Sigmoid colon (tissue), 7 donors: ENCODE measurements at places on chromosomes 6 and 20. TPM values are rescaled to one million over a fixed set of nuclear protein-coding genes. Genes with fewer than 3 reads are reported as not detected.
A peak's percentile ranks its signal among the peaks of the same experiment; 100 is the strongest.

GRCh38 chr6:141158740-141159139 is 974.0 kb upstream of the GJE1 start:
- DNase-seq: no peak

GRCh38 chr6:163318071-163318786 is 96.3 kb upstream of the QKI start:
- DNase-seq: no peak

- peak; percentile 63 for DNase-seq
Observed at GRCh38 chr20:17226410-17227218, at the start of gene PCSK2. Gene PCSK2 (plus strand): TSS chr20:17227040. CDS start chr20:17227306, 266 bp downstream.

GRCh38 chr20:62804627-62805154 is at the start of gene OGFR:
Gene OGFR (plus strand): TSS chr20:62804835. CDS start chr20:62804860, 25 bp downstream.
- peak; percentile 87 for DNase-seq

The DYNLT2 gene
- total RNA-seq: 2.2 TPM

DNA sequence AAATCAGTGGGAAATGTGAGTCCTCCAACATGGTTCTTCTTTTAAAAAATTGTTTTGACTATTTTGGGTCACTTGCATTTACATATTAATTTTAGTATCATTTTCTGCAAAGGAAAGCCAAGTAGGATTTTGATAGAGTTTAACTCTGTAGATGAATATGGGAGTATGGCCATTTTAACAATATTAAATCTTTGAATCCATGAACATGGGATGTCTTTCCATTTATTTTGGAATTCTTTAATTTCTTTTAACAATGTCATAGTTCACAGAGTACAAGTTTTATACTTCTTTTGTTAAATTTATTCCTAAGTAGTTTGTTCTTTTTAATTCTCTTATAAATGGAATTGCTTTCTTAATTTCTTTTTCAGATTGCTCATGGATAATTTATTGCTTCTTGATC is 56.5 kb upstream of the ARMC2 start:
- DNase-seq: no peak

- DNase-seq: no peak
Observed at GRCh38 chr6:128403618-128404444, 116.6 kb downstream of the PTPRK start.

The GABBR1 gene
- 58.4 TPM for total RNA-seq

DNA sequence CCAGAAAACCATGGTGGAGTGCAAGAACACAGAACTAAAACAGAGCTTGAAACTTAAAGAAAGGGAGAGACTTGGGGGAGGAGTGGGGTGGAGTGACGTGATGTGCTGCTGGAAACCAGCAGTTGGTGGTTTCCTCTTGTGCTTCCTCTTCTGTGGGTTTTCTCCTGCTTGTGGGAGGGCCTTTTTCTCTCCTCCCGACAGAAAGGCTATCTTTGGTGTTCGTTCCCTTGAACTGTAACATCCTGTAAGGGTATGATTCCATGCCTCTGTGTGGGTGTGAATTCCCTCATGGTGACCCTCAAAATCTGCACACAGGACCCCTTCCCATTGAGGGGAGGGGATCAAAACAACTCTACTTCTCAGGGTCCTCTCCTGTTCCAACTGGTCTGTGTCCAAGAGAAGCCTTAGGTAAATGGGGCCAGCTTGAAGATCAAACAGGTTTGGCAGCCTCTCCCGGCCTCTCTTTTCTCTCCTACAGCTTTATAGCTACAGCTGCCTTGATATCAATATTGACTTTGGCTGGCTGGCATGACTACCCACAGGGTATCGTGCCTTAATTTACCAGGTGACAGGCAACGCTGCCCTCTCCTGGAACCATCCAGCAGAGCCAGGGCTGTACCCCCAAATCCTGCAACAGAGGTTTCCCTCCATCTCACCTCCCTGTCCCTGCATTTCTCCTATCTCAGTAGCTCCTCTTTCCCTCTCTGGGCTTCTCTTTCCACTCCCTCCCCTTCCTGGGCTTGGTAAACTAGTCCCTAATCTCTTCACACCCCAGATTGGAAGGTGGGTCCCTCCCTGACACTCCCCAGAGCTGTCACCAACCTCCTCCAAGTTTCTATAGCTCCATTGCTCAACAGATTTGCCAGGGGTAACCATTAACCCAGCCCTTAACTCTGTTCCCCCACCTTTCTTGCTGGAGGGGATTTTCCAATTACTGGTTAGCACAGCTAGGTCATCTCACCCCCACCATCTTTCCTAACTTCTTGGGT is 1.5 kb upstream of the MSH5 start:
- no peak for DNase-seq

DNA sequence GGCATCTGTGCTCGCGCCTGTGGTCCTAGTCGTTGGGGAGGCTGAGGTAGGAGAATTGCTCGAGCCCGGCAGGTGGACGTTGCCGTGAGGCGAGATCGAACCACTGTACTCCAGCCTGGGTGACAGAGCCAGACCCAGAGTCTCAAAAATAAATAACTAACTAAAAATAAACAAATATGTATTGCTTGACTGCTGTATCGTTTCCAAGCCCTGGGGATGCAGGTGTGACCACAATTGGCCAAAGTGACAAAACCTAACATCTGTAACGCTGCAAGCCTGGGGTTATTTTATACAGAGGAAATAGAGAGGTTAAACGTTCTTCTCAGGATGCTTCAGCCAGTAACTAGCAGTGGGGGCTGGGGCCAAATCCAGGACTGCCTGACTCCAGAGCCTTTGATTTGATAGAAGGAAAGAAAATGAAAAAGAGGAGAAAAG is 1.9 kb upstream of the SRSF3 start:
- peak; percentile 45 for DNase-seq

The NKX2-2 gene
- not detected for total RNA-seq

DNA sequence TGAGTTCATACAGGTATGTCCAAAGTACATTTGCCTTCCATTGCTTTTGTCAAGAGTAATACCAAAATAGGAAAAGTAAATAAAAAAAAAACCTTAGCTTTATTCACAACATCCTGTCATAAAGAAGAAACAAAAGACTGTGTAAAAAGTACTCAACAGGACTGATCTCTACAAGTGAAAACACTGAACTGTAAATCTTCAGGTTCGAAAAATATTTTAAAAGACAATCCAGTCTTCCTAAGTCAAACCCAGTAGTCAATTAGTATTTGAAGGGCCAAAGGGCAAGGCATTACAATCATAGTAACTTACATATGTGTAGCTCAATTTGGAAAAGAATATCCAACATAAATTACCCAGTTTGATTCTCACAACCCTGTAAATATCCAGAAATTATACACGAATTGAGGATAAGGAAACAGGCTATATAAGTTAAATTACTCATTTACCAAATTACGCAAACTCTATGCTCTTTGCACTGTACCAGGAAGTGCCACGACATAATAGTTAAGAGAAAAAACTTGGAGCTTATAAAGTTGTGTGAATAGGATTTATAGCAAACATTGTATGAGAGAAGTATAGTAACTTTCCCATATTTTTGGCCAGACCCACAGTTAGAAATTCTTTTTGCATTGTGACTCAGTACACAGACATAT is 21.2 kb downstream of the PTPRK start:
- no peak for DNase-seq

- DNase-seq: no peak
Observed at GRCh38 chr6:83108378-83108777, 40.9 kb downstream of the DOP1A start.

DNA sequence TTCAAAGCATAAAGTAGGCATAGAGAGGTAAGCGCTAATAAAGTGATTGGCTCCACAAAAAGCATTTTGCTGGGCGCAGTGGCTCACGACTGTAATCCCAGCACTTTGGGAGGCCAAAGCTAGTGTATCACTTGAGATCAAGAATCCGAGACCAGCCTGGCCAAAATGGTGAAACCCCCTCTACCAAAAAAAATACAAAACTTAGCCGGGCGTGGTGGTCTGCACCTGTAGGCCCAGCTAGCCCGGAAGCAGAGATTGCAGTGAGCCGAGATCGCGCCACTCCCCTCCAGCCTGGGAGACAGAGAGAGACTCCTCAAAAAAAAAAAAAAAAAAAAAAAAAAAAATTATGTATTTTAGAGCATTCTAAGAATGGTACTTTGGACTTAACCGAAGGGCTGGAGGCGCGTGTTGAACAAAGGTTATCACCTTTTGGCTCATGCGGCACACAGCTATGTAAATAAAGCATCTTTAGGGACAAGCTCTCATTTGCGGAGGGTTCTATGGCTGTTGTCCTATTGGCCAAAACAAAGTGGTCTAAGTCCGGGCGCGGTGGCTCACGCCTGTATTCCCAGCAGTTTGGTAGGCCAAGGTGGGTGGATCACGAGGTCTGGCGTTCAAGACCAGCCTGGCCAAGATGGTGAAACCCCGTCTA is 17.4 kb downstream of the HFE start:
- no peak for DNase-seq

The OR2B6 gene
- total RNA-seq: not detected

- DNase-seq: no peak
Observed at GRCh38 chr6:18829272-18829870, 442.2 kb downstream of the RNF144B start.

GRCh38 chr6:73227606-73228255 is 2.4 kb upstream of the KHDC1L start:
- no peak for DNase-seq

The DACT2 gene
- total RNA-seq: 0.16 TPM

- DNase-seq: peak; percentile 28
Observed at GRCh38 chr20:23094213-23094896, 8.2 kb upstream of the CD93 start.

The TMX4 gene
- total RNA-seq: 77.7 TPM

DNA sequence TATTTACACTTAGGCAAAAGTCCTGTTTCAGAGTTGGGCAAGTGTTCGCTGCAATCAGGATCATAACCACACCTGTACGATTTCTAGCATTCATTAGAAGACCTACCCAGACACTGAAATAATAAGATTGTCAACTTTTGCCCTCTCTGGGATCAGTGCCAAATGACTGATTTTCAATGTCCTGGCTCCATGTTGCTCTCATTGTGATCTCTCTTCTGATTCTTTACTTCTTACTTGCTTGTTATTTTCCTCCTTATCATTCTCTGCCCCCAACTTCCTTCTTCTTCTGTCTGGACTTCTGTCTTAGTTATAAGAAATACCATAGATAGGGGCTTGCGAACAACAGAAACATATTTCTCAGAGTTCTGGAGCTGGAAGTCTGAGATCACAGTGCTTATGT is 94.4 kb upstream of the BMP2 start:
- DNase-seq: no peak

The IFNGR1 gene
- 60.9 TPM for total RNA-seq

GRCh38 chr6:7008451-7008988 is 99.2 kb upstream of the RREB1 start:
- no peak for DNase-seq

DNA sequence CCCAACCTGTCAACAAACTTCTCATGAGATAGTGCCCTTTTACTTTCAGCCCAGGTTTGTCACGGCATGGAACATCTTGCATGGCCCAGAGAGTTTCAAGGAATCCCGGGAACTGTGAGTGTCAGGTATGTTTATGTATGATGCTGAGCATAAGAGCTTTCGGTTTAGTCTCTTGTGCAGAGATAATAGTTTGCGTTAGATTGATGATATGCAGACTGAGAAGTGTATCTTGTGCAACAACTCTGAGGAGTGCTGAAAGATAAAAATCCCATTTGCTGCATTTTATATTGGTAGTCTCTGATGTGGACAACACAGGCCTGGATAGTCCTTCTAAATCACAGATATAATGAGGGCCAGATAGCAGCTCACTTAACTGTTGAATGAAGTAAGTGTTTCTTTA is 99.0 kb downstream of the TBX18 start:
- no peak for DNase-seq

DNA sequence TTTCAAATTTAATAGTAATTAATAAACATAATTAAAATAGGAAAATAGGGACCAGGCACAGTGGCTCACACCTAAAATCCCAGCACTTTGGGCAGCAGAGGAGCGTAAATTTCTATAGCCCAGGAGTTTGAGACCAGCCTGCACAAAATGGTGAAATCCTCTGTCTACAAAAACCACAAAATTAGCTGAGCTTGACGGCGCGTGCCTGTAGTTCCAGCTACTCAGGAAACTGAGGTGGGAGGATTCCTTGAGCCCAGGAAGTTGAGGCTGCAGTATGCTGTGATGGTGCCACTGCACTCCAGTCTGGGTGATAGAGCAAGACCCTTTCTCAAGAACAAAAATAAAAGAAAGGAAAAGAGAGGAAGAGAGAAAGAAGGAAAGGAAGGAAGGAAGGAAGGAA is 1387.0 kb upstream of the ADGRB3 start:
- no peak for DNase-seq

- DNase-seq: no peak
Observed at GRCh38 chr20:59318201-59318790, 17.9 kb downstream of the EDN3 start.

The HLA-DQA2 gene
- 1.2 TPM for total RNA-seq

- no peak for DNase-seq
Observed at GRCh38 chr6:134510920-134511319, 193.0 kb upstream of the SGK1 start.

- DNase-seq: no peak
Observed at GRCh38 chr6:119322715-119323350, 26.7 kb downstream of the MAN1A1 start.

DNA sequence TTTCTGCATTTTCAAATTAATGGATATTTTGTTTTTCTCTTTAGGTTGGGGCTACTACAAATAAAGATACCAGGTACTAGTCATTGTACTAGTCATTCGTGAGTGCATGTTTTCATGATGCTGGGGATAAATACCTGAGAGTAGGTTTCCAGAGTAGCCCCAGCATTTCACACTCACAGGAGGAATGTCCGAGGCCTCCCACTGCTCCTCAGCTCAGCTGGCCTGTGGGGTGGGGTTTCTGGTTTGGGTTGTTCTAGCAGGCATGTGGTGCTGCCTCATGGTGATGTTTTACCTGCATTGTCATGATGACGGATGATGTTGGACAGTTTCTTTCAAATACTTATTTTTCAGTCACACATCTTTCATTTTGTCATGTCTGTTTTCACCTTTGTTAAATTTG is 144.5 kb downstream of the SMOC2 start:
- no peak for DNase-seq

DNA sequence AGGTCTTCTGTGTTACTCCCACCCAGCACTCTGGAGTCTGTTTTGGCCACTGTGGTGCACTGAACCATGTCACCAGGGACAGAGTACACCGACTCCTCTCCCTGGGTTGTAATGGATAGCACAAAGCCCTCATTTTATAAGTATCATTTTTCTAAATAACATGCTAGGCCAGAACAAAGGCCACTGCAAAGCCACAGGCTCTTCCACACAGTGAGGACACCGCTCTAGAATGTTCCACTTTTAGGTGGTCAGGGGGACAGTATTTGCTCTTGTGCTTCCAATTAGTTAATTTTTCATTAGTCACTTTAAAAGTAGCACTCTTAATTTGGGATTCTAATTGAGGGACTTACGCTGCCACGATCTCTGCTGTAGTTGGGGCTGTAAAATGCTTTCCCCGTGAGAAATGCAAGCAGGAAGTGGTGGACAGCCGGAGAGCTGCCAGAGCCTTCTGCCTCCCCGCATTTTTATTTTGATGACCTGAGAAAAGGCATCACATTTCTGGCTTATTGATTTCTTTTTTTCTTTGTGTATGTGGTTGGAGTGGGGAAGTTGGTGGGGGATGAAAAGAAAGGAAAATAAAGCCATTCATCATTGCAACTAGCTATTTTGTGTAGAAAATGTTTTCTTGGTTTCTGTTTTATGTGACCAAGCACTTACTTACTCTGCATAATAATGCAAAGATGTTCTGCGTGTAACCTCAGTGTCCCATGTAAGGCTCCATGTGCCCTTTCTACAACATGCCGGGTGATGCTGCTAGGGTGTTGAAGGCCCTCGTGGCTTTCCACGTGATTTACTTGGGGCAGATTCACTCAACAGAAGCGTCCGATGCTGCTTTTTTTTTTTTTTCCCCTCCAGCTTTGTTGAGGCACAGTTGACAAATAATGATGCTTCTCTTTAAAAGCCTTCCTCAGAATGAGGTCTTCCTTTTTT is 195.9 kb downstream of the SASH1 start:
- no peak for DNase-seq
